Effector memory CD4-positive, alpha-beta T cell (primary cell): ENCODE measurements at places on chromosomes 2 and 18.
A peak's percentile ranks its signal among the peaks of the same experiment; 100 is the strongest.

DNA sequence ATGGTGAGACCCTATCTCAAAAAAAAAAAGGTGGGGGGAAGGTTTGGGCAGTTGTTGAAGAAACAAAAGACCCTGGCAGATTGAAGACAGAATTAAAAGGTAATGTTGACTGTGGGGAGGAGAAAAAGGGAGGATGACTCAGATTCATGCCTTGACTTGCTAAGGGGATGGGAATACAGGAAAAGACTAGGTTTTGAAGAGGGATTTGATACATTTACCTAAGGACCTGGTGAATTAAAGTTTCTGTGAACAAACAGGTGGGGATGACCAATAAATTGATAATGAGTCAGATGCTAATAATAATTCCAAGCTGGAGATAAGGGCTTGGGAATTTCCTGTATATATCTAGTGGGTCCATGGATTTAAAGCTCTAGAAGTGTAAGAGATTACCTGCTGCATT lies 27.6 kb downstream of the TTR start:
- DNase-seq: no peak

- no peak for DNase-seq
Observed at GRCh38 chr2:65437392-65438135, 5.2 kb upstream of the SPRED2 start.

DNA sequence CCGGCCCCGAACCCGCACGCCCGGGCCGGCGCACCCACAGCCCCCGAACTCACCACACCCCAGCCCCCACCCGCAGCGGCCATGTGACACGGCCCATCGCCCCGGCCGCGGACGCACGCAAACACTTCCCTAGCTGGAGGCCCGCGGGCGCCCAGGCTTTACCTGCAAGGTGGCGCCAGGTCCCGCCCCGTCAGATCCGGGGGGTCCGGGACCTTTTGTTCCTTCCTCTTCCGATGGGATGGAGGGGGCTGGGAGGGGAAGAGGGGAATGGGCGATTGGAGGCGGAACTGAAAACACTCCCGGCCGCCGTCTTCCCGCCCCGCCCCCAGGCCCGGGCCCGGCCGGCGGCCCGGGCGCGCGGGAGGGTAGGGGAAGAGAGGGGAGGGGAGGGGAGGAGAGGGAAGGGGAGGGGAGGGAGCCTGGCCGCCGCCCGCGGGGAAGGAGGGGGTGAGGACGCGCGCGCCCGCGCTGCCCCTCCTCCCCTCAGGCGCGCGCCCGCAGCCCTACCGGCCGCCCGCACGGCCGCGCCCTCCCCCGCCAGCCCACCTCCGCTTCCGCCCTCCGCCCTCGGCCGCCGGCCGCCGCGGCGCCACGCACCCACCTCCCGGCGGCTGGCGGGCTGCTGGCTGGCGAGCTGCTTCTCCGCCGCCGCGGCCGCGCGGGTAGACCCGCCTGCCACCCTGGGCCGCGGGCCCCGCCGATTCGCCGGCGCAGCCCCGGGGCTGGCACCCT lies at the start of gene SMAD2:
TSS of gene SMAD2 (minus strand) at position 461 of the 732 bp plus-strand sequence. CDS start 33,903 bp downstream, outside the sequence.
- DNase-seq: peak; percentile 66

- no peak for DNase-seq
Observed at GRCh38 chr2:12321886-12322285, 394.9 kb upstream of the TRIB2 start.

DNA sequence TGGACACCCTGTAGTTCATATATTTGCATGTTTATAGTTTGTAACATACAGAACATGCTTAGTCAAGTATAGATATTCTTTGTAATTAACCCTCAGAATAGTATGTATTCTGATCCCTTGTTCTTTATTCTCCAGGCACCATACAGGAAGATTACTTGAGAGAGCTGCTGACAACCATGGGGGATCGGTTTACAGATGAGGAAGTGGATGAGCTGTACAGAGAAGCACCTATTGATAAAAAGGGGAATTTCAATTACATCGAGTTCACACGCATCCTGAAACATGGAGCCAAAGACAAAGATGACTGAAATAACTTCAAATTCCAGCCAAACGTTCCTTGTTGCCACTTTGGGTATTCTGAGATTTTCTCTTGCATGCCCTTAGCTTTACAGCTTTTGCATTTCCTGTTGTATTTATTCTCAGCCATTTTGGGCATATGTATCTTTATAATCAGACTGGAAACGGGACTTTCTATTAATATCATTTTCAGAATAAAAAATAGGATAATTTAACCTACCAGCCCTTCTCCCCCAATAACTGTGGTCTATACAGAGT lies 6.2 kb upstream of the MYL12B start:
- DNase-seq: no peak

DNA sequence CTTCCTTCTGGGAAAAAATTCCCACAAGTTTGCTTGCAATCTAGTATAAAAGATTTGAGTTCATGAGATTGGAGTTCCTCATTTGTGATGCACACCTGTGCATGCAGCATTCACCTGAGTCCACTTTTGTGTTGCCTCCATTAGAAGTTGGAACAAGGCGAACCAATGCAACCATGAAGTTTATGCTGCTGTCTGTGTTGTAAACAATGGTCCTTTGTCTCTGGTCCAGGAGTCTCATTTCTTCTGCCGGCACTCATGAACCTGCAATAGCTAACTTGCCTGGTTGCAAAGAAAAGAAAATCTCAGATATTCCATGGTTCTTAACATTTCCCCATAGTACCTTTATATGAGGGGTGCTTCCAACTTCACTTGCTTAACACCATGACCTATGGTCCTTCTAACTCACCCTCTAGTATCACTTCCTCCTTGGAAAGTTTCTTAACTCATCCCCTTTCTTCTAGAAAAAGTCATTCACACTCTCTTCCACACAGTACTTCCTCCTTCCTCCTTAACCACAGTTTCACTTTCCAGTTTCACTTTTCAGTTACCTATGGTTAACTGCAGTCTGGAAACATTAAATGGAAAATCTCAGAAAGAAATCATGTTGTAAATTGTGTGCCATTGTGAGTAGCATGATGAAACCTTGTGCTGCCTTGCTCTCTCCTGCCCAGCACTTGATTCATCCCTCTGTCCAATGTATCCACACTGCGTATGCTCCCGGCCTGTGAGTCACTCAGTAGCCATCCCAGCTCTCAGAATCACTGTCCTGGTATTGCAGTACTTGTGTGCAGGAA lies 128.8 kb upstream of the TRIB2 start:
- DNase-seq: no peak

DNA sequence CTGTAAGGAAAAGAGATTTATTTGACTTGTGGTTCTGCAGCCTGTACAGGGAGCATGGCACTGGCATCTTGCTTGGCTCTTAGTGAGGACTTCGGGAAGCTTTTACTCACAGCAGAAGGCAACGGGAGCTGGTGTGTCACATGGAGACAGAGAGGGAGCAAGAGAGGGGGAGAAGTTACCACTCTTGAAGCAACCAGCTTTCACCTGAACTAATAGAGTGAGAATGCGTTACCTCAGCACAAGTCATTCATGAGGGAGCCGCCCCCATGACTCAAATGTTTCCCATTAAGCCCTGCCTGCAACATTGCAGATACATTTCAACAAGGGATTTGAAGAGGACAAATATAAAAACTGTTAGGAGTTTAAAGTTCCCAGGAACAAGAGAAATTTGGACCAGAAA lies 190.0 kb downstream of the CYRIA start:
- no peak for DNase-seq

- no peak for DNase-seq
Observed at GRCh38 chr2:130814931-130815680, 21.6 kb upstream of the ARHGEF4 start.

DNA sequence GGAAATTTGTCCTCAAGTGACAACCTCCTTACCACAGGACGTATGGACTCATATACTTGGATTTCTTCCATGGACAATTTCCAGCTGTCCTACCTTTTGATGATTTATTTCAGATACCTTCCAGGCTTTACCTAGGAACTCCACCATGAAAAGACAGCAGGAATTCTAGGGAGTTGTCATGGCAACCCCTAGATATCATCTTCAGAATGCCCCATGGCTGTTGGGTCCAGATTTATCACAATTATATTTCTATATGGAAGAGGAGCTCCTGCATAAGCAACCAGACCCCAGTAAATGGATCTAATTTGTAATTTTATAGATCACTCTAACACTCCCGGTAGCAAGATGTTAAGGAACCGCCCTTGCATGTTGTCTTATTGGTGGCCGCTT lies 102.3 kb upstream of the ZNF521 start:
- no peak for DNase-seq

DNA sequence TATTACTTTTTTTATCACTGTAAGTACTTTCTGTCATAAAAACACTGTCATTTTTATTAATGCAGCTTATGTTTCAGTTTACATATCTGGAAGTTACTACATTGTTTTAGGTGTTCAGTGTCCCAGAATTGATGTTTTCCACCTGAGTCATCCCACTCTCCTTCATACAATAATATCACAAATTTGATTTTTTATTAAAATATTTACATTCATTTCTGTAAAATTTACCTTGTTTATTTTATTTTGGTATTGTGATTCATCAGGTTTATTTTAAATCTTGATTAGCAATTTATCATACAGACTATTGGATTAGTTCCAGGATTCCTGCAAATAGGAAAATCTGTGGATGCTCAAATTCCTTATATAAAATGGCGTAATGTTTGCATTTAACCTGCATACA lies 1662.9 kb downstream of the SUCLG1 start:
- DNase-seq: no peak

DNA sequence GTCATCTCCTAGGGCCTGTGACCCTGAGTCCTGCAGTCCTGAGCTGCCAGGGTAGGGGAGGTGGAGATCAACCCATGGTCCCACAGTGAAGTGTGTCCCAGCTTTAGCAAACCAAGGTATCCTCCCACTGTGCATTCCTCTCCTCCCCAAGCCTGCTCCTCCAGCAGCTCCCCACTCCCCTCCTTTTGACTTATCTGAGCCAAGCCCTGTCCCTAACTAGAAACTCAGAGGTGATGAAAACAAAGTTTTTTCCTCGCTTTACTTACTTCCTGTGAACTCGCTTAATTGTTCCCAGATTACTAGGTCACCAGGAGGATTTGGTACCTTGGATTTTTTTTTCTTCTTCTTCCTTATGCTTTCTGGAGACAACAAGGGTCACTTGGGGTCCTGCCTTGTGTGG lies 80.8 kb downstream of the EHD3 start:
- DNase-seq: no peak

DNA sequence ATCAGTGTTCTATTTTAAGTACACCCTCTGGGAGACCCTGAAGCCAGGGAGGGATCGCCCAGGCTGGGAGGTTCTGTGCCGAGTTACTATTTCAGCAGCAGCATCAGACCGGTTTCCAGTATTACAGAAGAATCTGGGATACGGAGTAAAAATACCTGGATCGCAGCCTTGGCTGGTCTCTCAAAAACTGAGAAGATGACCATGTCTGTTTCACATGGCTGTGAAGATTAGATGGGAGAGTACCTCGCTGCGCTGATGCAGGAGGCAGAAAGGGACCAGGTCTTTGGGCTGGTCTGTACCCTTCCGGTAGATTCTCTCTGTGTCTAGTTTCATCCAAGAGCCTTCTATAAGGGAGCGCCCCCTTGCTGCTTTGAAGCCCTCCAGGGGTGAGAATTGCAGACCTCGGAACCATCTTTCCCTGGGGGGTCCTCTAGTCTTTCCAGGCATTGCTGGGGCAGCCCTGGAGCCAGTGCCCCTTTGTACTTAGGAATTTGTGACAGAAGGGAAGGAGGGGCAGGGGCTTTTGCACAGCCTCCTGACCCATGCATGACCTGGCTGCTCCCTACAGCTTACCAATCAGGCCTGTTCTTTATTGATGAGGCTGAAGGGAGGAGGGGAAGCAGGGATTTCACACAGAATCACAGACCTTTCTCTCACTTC lies 56.3 kb upstream of the MAPRE3 start:
- DNase-seq: no peak

DNA sequence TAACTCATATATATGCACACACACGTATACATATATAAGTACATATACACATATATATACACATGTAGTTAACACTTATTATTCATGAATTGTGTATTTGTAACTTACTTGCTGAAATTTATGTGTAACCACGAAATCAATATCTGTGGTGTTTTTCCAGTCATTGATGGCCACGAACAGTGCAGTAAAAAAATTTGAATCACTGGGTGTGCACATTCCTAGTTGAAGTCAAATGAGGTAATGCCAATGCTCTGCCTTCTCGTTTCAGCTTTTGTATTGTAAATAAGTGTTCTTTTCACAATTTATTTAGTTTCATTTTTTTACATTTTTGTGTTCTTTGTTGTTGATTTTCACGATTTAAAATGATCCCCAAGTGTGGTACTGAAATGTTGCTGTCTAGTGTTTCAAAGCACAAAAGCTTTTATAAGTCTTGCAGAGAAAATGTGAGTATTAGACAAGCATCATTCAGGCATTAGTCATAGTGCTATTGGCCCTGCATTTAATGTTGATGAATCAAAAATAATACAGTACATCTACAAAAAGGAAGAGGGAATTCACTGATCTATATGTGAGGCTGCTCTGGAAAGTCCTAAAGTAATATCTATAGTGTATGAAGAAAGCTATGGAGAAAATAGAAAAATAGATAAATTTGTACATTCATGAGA lies 419.0 kb downstream of the DSC3 start:
- no peak for DNase-seq

- no peak for DNase-seq
Observed at GRCh38 chr18:73249030-73249429, 381.2 kb upstream of the NETO1 start.

DNA sequence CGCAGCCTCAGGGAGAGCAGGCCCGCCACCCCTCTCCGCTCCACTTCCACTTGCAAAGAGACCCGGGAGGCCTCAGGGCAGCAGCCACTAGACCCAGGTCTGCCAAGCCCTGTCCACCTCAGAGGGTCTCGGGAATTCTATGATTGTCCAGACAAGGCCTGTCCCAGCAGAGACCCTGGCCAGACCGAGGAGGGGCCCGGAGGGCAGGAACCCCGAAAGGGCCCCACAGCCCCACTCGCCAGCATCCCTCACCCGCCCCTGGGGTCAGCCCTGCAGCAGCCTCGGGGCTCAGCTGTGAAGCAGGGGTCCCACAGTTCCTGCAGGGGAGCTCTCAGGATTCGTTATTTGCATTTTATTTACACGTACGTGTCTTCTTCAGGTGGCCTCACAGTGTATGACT lies 269.5 kb downstream of the EIPR1 start:
- no peak for DNase-seq

GRCh38 chr2:158135096-158135495 lies 33.4 kb downstream of the UPP2 start:
- no peak for DNase-seq

DNA sequence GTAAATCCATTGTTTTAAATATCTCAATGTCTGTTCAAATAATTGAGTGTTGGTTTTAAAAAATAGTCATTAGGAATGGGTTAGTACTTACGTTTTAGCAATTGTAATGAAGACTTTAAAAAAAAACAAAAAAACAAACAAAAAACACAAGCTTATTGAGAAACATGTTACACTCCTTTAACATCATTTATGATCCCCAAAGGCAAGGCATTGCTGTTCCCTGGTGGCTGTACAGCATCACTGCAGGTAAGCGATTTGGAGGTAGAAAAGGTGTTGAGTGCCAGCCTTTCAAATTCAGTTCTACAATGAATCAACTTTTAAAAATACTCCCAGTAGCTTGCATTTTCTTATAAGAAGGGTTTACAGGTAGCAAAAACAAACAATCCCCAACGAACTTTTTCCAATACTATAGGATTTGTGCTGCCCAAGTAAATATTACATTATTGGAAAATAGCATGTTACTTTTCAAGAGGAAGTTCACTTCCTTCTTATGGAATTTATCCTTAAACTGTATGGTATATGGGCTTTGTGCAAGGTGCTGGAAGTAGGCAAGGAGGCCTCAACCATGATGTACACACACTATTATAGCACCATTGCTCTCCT lies 27.5 kb downstream of the CNRIP1 start:
- DNase-seq: no peak

- DNase-seq: no peak
Observed at GRCh38 chr2:1874101-1874865, 130.0 kb upstream of the PXDN start.
